Activated T-cell treated with anti-CD3 and anti-CD28 coated beads, Interleukin-2, amount 50 U/mL, for 72 hours (primary cell): ENCODE measurements at places on chromosomes 1 and 21.

GRCh38 chr21:42157606-42158310 lies 61.2 kb upstream of the ABCG1 start:
- DNase-seq: no peak

GRCh38 chr1:86218859-86219258 lies 62.3 kb upstream of the COL24A1 start:
- DNase-seq: no peak

GRCh38 chr1:46448109-46448911 lies 41.3 kb upstream of the DMBX1 start:
- no peak for DNase-seq

DNA sequence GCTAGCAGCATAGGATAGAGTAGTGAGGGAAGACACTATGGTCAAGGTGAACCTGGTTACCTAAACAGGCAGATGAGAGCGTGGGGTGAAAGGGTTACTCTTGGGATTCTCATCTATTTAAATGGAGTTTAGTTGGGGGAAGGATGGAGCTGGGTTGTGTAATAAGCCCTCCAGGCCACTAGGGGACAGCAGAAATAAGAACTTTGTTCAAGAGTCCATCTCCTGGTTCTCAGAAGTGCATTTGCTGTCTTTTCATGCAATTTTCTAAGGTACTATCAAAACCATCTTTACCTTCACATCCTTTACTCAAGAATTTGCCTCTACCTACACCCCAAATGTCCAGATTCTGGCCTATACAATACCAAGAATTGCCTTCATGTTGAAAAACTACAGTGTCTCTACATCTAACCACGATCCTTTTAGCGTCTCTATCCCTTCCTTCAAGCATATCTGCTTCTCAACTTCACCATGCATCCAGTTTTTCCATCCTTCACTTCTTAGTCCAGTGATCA lies 28.0 kb downstream of the SLAMF1 start:
- DNase-seq: peak; percentile 43

DNA sequence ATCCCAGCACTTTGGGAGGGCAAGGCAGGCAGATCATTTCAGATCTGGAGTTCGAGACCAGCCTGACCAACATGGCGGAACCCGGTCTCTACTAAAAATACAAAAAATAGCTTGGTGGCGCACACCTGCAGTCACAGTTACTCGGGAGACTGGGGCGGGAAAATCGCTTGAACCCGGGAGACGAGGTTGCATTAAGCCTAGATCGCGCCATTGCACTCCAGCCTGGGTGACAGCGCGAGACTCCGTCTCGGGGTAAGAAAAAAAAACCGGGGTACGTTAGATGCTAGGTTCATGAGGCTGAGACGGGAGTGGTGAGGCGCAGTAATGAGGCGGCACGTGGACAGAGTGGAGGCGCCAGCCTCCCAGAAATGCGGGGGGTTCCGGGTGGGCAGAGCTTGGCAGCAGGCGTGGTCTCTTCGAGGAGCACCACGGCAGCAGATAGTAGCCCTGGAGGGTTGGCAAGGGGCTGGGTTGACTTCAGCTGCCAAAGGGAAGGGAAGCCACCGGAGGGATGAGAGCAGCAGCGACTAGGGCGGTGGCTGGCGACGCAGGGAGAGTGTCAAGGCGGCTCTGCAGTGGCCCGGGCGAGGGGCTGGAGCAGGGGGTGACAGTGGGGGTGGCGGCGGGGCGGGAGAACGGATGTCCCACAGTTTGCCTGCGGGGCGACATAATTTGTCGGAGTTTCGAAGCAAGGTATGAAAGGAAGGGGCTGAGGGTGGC lies 832 bp downstream of the MRPL20 start:
- no peak for DNase-seq

DNA sequence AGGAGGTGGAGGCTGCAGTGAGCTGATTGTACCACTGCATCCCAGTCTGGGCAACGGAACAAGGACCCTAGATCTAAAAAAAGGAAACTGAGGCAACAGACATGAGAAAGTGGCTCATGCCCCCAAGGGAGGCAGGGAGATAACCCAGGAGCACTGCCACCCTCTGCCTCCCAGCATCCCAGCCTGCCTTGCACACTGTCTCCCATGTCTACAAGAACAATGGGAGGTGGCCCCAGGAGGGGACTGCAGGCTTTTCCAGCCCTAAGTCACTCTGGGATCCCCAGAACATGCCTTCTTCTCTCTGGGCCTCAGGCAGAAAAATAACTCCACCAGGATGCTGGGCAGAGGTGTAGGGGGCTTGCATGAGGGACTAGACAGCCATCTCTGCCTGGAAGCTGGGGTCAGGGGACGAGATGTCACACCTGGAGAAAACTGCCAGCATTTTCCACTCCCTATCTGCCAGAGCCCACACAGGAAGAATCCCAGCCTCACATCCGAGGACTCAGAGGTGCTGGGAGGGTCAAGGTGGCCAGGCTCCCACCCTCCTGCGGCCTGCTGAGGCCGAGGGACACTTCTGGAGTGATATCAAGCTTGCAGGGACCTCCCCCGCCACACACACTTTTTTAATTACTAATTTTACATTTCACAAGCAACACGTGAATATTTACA lies 21.4 kb downstream of the RUNX3 start:
- no peak for DNase-seq

DNA sequence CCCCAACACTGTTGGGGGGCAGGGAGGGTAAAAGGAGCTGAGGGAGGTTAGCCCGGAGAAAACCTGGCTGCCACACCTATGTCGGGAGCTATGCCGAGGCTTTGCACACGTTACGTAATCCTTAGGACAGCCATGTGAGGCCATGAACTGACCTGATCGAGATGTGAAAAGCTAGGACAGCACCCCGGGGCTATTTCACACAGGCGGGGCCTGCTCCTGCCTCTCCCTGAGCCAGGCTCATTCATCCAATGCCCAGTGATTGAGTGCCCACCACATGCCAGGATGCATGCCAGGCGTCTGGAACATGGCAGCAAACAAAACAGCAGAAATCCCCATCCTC lies 30.2 kb downstream of the LDLRAP1 start:
- DNase-seq: no peak

DNA sequence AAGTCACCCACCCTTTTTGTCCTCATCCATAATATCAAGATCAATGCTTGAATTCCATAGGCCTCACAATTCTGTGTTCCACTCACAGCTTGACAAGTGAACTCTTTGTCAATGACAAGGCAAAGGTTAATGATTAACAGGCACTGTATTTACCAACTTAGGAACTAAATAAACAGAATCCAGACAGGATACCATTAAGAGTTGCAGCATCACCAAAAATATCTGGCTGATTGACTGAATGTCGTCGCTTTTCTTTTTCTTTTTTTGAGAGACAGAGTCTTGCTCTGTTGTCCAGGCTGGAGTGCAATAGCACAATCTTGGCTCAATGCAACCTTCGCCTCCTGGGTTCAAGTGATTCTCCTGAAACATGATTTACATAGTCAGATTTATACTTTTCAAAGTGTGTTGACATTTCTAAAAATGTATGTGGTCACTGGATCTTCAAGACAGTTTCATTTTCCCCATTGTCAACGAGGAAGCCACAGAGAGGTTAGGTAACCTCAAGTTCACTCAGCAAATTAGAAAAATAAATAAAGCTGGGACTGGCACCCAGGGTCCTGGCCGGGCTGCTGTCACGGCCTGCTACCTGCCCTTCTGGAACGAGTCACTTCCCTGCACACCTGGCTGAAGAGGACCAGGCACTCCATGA lies 81.0 kb downstream of the PDE9A start:
- DNase-seq: no peak

DNA sequence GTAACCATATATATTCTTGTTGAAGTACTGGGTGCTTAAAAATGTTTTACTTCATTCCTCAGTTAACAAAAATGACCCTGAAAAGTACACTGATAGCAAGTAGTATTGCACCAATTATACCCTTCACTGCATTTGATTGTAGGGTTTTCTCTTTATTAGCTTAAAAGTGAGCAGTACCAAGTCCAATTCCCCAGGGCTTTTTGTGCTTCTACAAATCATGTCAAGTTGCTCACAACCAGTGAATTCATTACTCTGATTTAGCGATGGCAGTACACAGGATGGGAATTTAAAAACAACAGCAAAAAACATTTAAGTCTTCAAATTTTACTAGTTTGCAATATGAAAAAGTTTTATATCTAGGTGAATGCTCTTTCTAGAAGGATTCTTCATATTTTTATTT lies 436.4 kb downstream of the PTBP2 start:
- DNase-seq: no peak
